PC-3 (cell line): ENCODE measurements at places on chromosomes 12 and 14. TPM values are rescaled to one million over a fixed set of nuclear protein-coding genes. Genes with fewer than 3 reads are reported as not detected.

The CD69 gene
- total RNA-seq, result 0.75 TPM in 1 of 2 replicates, not detected in the other

DNA sequence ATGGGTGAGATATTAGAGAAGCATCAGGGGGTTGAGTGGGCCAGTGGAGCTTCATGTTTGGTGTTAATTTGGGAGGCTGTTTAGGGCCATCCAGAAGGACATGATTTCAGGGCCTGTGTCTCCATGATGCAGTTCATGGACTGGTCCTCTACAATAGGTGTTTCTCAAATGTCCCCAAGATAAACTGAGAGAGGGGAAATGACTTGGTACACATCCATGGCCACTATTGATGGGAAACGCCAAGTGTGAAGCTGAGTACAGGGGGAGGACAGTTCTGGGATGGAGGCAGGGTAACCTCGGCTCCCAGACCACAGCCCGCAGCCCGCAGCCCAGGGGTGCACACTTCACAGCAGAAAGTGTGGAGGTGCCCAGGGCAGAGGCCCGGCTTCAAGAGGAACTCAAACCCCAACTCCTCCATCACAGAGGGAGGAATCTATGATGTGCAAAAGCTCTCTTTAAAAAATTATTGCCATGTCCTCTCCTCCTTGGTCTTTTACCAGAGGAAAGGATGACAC lies 33.3 kb downstream of the CACNA2D4 start:
- no peak for DNase-seq

- no peak for DNase-seq
Observed at GRCh38 chr12:2653461-2653965, 141.3 kb upstream of the FKBP4 start.

The DNAH10 gene
- total RNA-seq, result 0.15 and 0.17 TPM in 2 replicates

The STYK1 gene
- total RNA-seq, result 4.3 and 8.6 TPM in 2 replicates

GRCh38 chr12:91993287-91994017 lies 152.2 kb downstream of the BTG1 start:
- no peak for DNase-seq

- peak; percentile 61 for DNase-seq
Observed at GRCh38 chr14:77023001-77023996, 5.2 kb downstream of the IRF2BPL start.

The PUS7L gene
- 9.1 and 14.6 TPM in 2 replicates for total RNA-seq

The PLA2G1B gene
- total RNA-seq, result not detected in 2 replicates

The IL31 gene
- not detected in 2 replicates for total RNA-seq

The KCNJ8 gene
- 0.77 and 1.0 TPM in 2 replicates for total RNA-seq

The GSG1 gene
- 0.77 TPM in 1 of 2 replicates, not detected in the other for total RNA-seq

DNA sequence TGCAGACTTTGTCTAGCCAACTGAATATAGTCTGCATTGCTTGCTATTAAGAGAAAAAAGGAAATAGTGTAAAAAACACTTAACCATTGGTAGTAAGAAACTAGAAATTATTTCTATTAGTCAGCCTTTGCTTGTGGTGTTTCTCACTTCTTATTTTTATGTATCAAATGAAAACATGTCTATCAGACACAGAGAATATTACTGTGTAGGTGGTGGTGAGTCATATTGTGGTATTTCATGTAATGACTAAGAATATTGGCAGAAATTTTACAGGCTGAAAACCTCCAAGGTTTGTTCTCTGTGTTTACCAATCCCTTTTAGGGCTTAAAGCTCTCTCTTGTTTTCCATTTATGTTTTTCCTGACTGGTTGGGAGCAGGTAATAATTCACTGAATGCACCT lies 87.2 kb downstream of the DAAM1 start:
- DNase-seq, result peak; percentile 100

The KRT82 gene
- 0.29 TPM in 1 of 2 replicates, not detected in the other for total RNA-seq

The NR1H4 gene
- not detected in 2 replicates for total RNA-seq

The DENND5B gene
- total RNA-seq, result 4.2 and 14.2 TPM in 2 replicates

DNA sequence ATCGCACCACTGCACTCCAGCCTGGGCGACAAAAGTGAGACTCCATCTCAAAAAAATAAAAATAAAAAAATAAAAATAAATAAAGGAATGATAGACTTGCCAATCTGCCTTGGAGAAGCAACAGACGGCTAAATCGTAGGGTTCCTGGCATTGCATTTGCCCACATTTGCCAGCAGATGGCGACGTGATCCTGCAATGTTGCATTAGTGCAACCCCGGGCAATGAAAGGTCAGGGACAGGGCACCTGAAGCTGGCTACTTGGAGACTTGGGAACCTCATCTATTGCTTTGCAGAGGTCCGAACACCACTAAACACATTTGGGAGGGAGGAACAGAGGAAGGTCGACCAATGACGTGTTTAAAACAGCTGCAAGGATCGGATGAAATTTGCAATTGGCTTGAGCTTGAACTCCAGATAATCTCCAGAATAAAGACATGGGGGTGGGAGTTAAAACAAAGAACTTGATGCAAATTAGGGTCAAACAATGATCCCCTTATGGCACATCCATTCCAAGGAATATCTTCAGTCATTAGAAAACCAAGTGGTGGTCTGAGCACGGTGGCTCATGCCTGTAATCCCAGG lies 34.6 kb downstream of the SPRING1 start:
- peak; percentile 88 for DNase-seq

GRCh38 chr14:34582117-34582680 lies 42.7 kb upstream of the EAPP start:
- no peak for DNase-seq

DNA sequence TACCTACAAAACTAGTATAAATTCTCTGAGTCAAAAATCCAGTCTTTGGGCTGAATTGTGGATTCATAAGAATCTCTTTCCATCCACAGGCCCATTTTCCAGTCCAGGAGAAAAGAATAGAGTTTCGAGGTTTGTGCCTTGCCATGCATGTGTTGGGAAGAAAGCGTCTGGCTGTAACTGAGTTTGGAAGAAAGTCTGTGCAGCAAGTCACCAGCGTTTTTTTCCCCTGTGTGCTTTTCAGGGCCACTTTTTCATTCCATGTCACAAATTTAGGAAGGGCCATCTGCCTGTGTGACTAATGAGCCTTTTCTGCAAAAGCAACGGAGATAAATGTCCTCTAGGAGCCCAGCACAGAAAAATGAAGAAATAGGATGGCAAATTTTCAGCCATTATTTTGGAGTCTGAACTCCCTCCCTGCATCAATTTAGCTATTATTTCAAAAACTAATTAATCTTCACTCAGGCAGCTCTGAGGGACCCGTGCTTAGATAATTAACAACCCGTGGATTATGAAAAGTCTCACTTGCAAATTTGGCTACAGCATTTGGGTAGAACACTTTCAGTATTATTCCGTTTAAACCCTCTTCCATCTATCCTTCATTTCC lies 261.5 kb downstream of the SUDS3 start:
- no peak for DNase-seq

GRCh38 chr14:78083837-78084236 lies 86.3 kb upstream of the NRXN3 start:
- no peak for DNase-seq

The CD4 gene
- total RNA-seq, result 0.23 TPM in 1 of 2 replicates, not detected in the other

GRCh38 chr12:124716208-124717130 lies 147.2 kb downstream of the SCARB1 start:
- DNase-seq, result no peak

DNA sequence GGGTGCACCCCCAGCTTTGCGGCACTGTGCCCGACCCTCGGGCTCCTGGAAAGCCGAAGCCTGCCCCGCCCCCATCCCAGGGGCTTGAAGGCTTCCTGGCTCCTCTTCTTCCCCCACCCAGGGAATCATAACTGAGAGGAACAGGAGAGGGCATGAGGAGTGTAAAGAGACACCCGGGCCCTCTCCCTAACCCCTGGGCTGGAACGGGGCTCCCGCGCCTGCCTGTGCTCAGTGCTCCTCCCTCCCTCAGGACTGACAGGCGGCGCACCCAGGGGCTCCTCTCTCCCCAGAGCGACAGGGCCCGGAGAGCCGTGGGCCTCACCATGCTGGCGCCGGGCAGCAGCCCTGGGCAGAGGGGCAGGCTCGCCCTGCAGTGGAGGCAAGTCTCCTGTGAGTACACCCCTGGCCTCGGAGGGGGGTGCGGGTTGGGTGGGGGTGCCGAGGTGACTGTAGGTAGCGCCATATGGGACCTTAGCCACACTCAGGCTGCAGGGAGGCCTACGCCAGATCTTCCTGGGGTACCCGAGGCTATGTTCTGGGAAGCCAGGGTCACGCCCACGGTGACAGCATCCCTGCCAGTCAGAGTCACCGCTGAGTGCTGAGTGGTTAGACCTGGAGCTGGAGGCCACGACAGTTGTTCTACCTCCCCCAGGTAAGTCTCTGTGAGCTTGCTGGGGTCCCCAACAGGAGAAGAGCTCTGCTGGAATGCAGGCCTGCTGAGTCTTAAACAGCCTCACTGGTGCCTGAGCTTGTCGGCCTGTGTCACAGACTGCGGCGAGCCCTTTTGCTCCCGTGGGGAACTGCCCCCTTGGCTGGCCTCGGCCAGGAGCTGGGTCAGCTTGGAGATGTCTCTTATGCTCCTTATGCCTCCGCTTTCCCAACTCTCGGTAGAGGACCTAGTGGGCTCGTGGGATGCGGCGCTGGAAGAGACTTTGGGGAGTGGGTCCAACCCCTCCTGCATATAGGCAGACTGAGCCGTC lies 7.8 kb downstream of the LRTM2 start:
- no peak for DNase-seq

DNA sequence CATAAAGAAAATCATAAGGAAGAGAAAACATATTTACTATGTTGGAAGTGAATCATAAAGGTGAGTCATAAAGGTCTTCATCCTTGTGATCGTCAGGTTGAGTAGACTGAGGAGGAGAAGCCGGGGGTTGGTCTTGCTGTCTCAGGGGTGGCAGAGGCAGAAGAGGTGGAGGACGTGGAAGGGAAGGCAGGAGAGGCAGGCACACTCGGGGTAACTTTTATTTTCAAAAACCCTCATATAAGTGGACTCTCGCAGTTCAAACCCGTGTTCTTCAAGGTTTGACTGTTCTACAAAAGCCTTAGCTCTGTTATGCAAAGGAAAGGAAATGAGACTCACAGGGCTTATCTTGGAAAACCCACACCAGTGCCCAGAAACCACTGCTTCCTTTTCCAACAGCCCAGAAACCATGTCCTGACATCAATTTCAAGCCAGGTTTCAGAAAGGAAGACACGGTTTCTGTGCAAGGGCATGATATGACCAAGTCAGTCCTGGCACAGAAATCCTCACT lies 14.0 kb downstream of the SMCO2 start:
- peak; percentile 88 for DNase-seq

DNA sequence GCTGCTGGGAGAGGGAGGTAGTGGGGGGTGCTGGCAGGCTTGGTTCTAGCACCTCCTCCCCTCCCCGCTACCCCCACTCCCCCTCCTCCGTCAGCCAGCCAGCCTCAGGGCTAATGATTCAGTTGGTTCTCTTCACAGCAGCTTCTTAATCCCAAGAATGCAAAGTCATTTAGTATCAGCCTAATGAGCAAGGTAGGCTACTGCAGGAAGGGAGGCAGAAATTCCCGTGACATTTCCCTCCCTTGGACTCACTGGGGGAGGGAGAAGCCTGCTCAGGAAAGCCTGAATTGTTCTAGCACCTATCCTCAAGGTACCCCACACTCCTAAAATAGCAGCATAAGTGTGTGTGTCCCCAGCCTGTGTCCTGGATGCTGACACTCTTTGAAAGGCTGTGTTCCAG lies 29.8 kb downstream of the ITPK1 start:
- DNase-seq, result peak; percentile 45

- DNase-seq, result no peak
Observed at GRCh38 chr14:64947710-64948611, 5.4 kb upstream of the GPX2 start.
